ENCODE measurements at places on chromosomes 6 and 20.

DNA sequence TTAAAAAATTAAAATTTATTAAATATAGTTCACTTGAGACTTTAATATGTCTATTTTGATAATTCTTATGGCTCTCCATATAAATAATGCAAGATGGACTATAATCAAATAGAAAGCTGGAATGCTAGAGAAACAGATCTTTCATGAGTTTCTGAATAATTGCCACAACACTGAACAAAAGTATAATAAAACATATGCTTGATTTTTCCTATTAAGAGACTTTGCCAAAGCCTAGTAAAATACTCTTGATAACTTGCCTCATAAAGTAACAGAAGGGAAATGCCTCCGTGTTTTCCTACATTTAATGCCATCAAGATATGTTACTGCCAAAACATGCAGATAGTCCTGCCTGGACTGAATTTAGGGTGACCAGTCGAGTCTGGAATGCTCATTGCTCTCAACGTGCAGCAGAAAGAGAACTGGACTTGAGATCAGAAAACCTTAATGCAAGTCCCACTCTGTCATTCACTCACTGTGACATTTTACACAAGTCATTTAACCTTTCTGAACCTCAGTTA, 153.2 kb downstream of the AIG1 start:
- no peak for DNase-seq

- no peak for DNase-seq
These were observed 5.0 kb downstream of the TCP11 start for GRCh38 chr6:35136185-35136584.

GRCh38 chr20:23541330-23541729, 27.0 kb downstream of the CST9L start:
- DNase-seq, result no peak

DNA sequence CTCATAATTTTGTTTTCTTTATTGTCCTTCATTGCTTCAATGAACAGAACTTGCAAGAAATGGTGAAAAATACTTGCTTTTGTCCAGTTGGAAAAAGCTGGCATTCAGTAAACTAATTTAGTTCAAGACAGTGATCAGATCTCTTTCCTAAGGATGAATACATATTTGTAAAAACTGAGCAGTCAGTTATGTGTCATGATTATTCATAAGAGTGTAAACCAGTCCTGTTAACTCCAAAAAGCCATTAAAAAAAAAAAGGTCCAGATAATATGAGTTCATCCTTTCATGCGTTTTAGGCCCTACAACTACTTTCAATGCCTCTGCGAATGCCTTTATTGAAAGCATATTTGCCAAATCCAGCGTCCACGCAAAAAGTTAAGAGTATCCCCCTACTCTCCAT, 609 bp downstream of the PGM3 start:
- DNase-seq, result no peak

GRCh38 chr6:80637312-80637711, 530.8 kb downstream of the BCKDHB start:
- DNase-seq, result no peak

DNA sequence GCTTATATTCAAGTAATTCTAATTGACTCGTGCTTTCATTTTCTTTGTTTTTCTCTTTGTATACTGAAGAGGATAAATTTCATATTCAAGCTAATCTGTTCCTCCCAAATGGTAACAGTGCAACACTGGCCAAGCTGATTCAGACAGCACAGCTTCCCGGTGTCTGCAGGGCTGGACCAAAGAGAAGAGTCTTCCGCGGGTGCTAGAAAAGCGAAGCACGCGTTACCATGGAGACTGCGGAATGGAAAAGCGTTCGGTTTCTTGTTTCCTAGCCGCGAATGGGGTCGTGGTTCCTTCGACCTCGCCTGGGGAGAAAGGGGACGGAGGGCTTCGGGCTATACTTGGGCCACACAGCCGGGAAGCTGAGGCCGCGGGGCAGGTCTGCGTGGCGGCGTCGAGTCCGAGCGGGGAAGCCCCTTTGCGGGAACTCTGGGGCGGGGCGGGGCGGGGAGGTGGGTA, 6.2 kb upstream of the ZNF311 start:
- DNase-seq, result peak; percentile 32

- no peak for DNase-seq
These were observed 3.0 kb downstream of the DEFB115 start for GRCh38 chr20:31260326-31260932.

GRCh38 chr6:53611342-53611741, 54.2 kb downstream of the KLHL31 start:
- DNase-seq, result no peak

- no peak for DNase-seq
These were observed 250.7 kb upstream of the FAM83B start for GRCh38 chr6:54595844-54596243.

- DNase-seq, result no peak
These were observed 30.5 kb upstream of the RPP40 start for GRCh38 chr6:5034328-5034727.

DNA sequence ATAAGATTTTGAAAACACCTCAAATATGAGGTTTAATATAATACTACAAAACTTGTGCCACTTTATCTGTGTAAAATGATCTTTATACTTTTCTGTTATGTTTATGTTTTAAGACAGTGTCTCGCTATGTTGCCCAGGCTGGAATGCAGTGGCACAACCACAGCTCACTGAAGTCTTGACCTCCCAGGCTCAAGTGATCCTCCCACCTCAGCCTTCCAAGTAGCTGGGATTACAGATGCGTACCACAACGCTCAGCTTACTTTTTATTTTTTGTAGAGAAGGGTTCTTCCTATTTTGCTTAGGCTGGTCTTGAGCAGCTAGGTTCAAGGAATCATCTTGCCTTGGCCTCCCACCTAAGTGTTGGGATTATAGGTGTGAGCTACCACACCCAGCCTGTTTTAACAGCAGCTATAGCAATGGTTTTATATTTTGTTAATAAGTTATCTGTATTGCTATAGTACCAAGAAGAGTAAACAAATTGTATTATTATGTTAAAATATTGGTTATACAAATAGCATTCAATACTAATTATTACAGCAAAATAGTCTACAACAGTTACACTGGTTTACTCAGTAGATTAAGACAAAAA, 8.2 kb downstream of the TAB2 start:
- DNase-seq, result no peak

- DNase-seq, result no peak
These were observed 11.6 kb downstream of the CDH22 start for GRCh38 chr20:46296526-46297250.

- DNase-seq, result no peak
These were observed 134.7 kb upstream of the ZNF217 start for GRCh38 chr20:53728359-53728758.

- DNase-seq, result no peak
These were observed 52.2 kb upstream of the TTPAL start for GRCh38 chr20:44423480-44423879.

DNA sequence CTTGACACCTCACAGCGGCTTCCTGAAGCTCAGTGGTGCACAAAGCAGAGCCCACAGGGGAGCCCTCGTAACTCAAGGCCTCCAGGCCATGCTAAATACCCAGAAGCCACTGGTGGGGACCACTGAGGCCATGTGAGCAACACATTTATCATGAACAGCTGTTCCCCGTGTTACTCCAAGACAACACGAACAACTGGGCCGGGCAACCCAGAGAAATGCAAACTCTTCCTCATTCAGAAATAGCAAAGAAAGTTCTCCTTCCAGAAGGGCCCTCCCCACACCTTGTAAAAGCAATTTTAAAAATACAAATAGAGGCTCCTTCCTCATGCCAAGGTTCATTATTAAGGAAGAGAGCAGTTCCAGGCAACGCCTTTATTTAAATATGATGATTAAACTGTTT, 36.3 kb upstream of the SLCO4A1 start:
- no peak for DNase-seq

- no peak for DNase-seq
These were observed 45.9 kb upstream of the MAP3K4 start for GRCh38 chr6:160945516-160946177.

DNA sequence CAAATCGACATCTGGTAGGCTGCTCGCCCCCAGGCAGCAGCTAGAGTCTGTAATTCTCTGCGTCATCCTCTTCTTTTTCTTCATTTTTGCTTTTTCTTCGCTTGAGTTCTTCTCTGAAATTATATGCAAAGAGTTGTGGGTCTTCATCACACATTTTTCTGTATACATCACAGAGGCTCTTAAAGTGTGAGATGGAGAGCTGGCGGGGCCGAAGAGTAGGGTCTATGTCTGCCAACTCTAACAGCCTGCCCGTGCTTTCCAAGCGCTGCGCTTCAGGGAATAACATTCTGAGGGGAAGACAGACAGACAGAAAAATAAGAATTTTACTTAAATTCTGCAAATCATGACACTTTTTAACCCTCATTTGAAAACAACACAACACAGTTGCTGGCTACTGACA, 6.0 kb upstream of the CLDN20 start:
- no peak for DNase-seq

GRCh38 chr6:115396112-115396906, 664.4 kb downstream of the FRK start:
- no peak for DNase-seq

DNA sequence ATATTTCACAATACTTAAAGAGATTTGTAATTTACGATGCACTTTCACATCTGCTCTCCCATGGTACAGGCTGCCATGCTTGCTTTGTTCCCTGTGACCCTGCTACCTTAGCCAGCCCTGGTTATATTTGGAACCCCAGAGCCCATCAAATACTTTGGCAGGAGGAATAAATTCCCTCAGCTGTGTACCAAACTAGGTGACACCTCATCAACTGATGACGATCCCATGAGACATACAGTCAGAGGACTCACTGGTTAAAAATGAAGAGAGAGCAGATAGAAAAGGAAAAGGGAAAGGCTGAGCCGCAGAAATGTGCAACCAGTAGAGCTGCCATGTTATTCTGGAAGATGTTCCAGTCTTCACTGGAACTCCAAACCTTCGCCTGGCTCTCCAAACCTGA, 120.0 kb downstream of the SIM1 start:
- DNase-seq, result no peak

- DNase-seq, result no peak
These were observed 1.2 kb downstream of the LINC00237 start for GRCh38 chr20:21104921-21105320.

DNA sequence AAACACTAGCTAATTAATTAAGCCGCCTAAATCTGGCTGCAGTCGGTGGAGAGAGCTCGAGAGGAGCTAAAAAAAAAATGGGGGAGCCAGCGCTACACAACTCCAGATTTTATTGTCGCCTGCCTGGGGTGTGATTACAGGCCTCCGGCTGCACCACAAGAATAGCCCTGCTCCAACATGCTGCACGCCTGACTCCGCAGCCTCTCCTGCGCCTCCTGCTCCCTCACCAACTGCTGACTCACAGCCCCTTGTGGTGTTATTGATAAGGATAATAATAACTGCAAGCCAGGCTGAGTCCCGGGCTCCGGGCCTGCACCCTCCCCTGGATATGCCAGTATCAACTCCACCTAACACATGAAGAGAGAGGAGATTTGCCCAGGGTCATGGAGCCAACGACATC, 16.8 kb downstream of the SIRPA start:
- no peak for DNase-seq

GRCh38 chr6:128240024-128240428, 280.4 kb downstream of the PTPRK start:
- no peak for DNase-seq

DNA sequence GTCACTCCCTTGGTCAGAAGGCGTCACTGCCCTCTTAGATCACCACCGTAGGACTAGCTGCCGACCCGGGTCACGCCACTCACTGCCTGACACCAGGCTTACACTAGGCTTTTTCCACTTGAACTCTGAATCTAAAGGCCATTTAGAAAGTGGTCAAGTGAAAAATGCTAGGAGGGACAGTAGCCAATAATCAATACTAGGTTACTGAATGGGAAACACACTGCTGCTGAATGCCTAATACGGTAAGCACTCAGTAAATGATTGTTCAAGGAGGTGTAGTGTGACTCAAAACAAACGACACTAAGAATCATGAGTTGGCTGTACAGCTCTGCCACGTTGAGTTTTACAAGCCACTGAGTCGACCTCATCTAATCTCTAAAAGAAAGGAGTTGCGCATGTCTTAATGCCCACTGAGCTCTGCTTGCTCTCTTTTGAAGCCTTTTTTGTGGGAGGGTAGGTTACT, 760 bp upstream of the IBTK start:
- DNase-seq, result peak; percentile 48

DNA sequence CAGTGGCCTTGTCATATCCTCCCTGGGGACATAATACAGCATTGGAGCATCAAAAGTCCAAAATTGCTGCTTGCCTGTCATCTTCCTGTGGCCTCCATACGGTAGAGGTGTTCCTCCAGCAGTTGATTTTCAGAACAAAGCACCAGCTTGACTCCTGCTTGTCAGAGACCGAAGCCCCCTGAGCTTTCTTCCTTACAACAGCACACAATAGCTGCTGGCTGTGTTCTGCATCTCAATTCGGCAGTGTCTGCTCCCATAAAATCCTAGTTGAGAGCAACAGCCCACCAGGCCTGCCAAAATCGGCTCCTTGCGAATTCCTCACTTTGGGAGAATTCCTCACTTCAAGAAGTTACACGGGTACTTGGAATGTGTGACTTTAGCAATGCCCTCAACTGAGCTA, 372.9 kb downstream of the SAMD5 start:
- no peak for DNase-seq

GRCh38 chr6:121413879-121414278, 21.6 kb upstream of the GJA1 start:
- DNase-seq, result no peak

DNA sequence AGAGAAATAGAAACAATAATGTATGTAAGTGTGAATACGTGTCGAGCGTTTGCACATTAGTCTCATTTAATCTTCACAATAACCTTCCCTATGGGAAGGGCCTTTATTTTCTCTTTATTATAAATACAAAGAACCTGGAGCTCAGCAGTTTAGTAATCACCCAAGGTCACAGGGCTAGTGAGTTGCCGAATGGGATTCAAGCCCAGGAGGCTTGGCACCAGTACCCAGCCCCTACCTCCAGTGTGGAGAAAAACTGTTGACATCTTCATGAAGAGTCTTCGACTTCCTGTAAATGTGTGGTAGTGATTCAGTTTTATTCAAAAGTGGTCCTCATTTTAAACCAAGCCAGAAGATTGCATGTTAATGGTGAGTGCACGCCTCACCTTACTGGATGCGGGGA, 162.8 kb downstream of the SCML4 start:
- no peak for DNase-seq
